ENCODE measurements at places on chromosomes 2 and 18.

DNA sequence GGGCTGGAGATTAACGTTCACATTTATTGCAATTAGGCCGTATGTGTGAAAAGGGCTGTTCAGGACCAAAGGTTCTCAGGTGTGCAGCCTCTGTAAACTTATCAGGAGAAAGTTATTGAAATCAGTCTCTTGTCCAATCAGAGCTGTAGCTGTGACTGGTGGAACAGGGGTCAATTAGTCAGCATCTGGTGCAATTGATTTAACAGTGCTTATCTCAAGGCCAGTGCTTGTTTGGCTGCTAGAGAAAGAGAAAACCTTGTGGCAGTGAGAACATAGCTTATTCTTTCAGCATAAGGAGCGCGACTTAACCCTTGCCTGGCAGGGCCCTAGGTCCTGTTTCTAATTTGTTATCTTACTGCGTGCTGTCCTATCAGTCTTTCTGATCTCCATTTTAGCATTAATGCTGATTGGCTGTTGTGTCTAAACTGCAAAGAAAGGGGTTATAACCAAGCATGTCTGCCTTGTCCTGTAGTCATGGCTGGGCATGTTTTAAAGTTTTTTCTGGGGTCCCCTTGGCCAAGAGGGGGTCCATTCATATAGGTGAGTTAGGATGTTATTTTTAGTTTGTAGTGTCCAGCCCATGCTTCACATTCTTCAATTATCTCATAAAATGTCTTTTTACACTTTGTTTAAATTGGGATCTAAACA, 66.4 kb downstream of the CYB5A start:
- DNase-seq, result no peak

GRCh38 chr18:11654736-11655605, 34.1 kb upstream of the GNAL start:
- DNase-seq, result peak; percentile 56

DNA sequence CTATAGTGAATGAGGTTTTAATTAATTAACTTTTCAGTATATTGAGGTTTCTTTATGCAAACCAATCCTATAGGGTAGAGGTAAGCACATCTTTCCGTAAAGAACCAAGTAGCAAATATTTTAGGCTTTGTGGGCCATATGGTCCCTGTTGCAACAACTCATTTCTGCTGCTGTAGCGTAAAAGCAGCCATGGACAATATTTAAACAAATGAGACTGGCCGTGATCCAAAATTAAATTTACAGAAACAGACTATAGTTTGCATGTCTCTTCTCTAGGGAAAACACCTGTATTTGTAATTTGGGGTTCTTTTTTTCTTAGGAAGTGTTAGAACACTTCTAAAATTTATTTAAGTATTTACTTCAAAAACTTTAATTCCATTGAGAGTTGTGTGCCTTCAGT, 104.3 kb downstream of the KYNU start:
- no peak for DNase-seq

DNA sequence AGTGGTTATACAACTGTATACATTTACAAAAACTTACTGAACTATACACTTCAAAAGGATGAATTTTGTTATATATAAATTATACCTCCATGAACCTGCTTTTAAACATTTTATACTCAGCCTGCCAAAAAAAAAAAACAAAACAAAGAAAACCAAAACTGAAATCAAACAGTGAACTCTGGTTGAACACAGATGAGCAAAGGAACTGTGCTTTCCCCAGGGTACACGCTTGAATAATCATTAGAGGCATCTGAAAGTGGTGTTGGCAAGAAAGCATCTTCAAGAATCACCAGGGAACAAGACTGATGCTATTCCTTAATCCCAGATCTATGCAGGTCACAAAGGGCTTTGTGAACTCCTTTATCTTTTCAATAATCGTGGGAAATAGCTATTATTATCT, 77.0 kb upstream of the LYPD1 start:
- DNase-seq, result no peak

DNA sequence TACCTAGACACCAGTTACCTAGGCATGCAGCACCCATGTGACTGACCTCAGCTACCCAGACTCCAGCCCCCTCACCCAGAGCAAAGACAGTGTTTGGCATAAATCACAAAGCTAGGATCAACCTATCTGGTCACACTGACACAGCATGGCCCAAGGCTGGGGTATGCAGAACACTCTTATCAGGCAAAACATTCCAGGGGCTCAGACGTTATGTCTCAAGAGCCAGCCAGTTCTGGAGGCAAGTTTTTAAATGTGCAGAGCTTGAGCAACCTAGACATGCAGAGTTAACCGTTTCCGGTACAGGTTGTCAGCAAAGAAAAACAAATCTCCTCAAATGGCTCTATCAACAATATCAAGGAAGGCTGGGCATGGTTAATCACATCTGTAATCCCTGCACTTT, 92.8 kb downstream of the AP1S3 start:
- DNase-seq, result no peak

- no peak for DNase-seq
These were observed 18.3 kb upstream of the SP3 start for GRCh38 chr2:173983391-173983871.

GRCh38 chr18:3397031-3397750, 52.8 kb upstream of the TGIF1 start:
- no peak for DNase-seq

- DNase-seq, result no peak
These were observed 21.5 kb downstream of the RPL37A start for GRCh38 chr2:216520112-216520511.

- DNase-seq, result no peak
These were observed 38.1 kb downstream of the FER1L5 start for GRCh38 chr2:96680561-96681141.

DNA sequence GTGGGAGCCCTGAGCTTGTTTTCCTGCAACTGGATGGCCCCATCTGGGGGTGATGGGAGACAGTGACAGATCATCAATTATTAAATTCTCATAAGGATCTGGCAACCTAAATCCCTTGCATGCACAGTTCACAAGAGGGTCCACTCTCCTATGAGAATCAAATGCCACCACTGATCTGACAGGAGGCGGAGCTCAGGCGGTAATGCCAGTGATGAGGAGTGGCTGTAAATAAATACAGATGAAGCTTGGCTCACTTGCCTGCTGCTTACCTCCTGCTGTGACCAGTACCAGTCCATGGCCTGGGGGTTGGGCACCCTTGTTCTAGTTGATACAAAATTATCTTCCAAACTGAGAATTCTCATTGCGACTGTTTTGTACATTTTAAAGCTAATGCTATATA, 258.6 kb downstream of the CTNNA2 start:
- DNase-seq, result no peak

- no peak for DNase-seq
These were observed 942.5 kb upstream of the SLC39A10 start for GRCh38 chr2:194714541-194714940.

DNA sequence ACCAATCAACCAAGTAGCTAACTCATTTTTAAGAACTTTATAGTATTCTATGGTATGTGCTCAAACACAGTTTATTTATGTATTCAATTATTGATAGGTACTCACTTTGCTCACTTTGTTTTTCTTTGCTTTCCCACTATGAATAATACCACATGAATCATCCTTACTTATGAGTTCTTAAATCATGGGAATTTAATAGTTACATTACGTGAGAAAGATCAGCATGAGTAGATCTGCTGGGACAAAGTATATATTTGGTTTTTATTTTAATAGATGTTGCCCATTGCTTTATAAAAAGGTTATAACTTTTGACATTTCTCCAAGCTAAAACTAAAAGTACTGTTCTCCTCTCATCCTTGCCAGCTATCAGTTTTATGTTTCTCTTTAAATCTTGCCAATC, 390.7 kb downstream of the LRATD1 start:
- DNase-seq, result no peak

DNA sequence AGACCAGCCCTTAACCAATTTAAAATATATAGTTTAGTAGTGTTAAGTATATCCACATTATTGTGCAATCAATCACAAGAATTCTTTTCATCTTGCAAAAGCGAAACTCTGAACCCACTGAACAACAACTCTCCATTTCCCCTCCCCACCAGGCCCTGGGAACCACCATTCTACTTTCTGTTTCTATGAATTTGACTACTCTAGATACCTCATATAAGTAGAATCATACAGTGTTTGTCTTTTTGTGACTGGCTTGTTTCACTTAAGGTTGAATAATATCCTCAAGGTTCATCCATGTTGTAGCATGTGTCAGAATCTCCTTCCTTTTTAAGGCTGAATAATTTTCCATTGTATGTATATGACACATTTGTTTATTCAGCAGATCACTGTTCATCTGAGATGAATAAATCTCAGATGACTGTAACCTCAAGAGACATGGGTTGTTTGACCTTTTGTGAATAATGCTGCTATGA, 8.1 kb upstream of the SOS1 start:
- no peak for DNase-seq

DNA sequence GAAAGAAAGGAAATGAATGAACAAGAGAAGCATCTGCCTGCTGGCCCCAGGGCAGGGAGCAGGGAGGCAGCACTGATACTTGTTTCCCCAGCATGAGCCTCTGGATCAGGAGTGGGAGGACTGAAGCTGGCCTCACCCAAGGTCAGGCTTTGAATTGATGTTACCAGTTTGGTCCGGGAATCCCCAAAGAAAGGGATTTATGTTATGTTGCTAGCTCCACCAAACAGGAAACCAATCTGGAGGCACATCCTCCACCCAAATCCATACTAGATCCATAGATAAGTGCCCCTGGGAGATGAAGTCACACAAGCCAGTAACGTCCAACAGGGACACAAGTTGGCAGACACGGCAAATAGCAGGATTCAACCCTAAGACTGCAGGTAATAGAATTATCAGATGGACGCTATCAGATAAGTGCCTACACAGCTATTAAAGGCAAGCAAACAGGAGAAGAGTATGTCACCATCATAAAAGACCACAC, 85.9 kb downstream of the MTCL1 start:
- DNase-seq, result no peak

- no peak for DNase-seq
These were observed 45.4 kb upstream of the RND3 start for GRCh38 chr2:150532879-150533278.

GRCh38 chr18:68482815-68483214, 232.1 kb downstream of the TMX3 start:
- DNase-seq, result no peak

DNA sequence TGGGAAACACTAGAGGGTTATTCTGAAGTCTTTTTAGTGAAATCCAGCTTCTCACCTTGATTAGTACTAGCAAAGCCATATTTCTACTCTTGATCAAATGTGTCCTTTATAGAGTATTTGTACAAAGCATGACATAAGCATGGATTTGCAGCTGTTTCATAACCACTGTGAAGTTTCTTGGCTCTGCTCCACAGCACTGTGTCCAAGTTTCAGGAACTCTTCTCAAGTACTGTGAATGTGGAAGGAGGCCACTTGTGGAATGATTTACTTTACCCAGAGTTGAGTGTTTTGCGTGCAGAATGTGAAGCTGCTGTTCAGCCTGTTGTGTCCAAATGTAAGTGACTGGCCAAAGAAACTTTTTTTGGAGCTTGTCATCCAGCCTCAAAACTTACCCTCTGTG, 16.2 kb upstream of the MAPRE2 start:
- no peak for DNase-seq

DNA sequence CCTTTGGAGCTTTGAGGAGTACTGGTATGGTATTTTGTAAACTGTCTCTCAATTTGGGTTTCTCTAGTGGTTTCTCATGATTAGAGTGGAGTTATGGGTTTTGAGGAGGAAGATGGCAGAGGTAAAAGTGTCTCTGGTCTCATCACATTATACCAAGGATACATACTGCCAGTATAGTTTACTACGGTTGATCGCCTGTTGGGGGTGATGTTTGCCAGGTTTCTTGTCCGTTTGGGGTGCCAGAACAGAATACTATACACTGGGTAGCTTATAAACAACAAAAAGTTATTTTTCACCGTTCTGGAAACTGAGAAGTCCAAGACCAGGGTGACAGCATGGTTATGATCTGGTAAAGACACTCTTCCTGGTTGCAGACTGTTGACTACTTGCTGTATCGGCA, 293.7 kb downstream of the NYAP2 start:
- no peak for DNase-seq

- peak; percentile 4 for DNase-seq
These were observed 92.6 kb upstream of the TFCP2L1 start for GRCh38 chr2:121377646-121378045.

DNA sequence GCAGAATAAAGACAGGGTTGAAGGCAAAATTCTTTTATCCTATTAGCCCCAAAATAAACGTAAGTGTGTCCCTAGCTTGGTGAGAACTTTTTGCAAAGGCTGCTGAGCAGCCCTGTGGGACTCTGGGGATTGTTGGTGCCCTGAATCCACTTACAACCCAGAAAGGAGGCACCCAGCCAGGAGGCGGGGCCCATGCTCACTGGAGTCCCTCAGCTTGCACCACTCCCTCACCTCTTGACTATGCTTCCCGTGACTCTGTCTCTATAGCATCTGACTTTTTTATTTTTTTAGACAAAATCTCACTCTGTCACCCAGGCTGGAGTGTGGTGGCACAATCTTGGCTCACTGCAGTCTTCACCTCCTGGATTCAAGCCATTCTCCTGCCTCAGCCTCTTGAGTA, 15.8 kb upstream of the COL6A3 start:
- DNase-seq, result no peak

- no peak for DNase-seq
These were observed 18.2 kb downstream of the FBLN7 start for GRCh38 chr2:112156152-112156986.

DNA sequence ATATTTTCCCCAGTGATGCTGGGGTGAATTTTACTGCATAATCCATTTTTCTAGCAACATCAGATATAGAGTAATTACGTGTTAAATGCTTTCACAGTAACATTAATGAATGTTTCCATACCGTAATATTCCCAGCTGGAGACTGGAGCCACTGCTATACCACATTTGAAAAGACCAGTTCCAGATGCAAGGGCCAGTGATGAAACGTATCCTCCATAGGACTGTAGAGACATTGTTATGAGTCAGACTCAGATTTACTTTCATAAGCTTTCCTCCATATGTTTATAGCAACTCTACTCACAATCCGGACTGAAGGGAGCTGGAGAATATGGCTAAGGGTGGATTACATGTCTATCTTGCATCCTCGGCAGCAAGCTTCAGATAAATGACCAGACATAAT, 22.7 kb upstream of the GCG start:
- DNase-seq, result no peak

- DNase-seq, result no peak
These were observed 318.5 kb downstream of the RAD51AP2 start for GRCh38 chr2:17199741-17200140.

All from A673 (cell line).